HepG2 (cell line): ENCODE measurements at places on chromosomes 1 and 21. TPM values are rescaled to one million over a fixed set of nuclear protein-coding genes. Genes with fewer than 3 reads are reported as not detected.

DNA sequence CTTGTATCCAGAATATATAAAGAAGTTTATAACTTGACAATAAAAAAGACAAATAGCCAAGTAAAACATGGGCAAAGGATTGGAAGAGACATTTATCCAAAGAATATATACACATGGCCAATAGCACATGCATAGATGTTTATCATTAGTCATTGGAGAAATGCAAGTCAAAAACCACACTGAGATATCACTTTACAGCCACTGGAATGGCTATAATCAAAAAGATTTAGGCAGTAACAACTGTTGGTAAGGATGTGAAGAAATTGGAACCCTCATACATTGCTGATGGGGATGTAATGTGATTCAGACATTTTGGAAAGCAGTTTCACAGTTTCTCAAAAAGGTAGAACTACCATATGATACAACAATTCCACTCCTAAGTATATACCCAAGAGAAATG lies 51.1 kb downstream of the SLC44A5 start:
- no peak for DNase-seq

DNA sequence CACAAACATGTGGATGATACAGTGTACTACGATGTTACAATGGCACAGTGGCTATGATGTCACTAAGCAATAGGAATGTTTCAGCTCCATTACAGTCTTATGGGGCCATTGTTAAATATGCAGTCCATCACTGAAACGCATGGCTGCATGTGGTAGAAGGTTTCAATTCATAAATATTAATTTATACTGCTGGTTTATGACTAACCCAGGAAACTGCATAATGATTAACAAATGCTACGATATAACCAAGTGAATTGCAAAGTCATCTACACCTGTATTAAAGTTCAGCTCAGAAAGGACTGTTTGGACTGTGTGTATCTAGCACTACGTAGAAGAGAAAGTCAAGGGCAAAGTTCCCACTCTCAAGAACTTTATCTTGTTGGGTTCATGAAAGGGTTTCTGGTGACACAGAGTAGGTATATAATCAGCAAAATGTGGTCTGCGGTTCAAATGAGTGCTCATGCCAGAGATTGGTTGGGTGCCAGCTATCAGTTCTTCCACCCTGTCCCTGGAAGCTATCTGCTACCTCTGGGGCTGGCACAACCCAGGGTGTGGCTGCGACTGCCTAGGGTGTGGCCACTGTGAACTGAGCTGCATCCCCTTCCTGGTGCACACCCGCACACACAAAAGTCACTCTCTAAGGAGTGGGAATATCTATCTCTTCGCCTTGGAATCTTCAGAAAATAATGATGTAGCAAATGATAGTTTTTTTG lies 14.8 kb downstream of the MGST3 start:
- peak; percentile 57 for DNase-seq

GRCh38 chr1:99725996-99726395 lies 40.4 kb downstream of the FRRS1 start:
- no peak for DNase-seq

DNA sequence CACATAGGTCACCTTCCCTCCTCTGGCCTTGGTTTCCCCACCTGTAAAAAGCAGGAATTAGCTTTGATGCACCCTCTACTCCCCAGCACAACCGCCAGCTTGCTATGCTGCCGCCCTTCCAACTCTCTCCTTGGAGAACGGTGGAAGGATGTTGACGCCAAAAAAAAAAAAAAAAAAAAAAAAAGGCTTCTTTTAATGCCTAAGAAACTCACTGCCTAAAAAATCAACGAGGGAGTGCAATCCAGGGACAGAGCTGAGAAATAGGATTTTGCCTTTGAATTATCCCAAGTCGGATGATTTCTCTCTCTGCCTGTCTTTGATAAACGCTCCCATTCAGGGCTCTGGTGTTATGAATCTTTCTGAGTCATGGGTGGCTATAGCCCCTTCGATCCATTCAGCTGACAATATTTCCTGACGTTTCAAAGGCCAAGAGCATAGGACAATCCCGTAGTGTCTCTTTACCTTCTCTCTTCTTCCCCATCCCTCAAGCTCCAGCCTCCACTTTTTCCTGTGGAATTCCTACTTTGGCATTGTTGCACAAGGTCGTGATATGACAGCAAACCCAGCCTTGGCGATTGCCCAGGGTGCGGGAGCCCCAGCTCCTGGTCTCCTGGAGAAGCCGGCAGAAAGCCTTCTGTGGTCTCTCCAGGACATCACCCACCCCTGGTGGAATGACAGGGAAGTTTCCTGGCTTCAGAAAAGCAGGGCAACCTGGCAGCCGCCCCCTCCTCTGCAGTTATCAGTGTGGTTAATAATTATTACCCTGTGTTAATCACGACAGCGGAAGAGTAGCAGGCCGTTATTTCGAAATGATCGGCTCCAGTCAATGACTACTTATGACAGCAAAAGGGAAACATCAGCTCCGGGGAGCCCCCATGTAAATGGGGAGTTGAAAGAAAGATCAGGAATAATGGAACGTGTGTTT lies 8.0 kb upstream of the PLXNA2 start:
- peak; percentile 52 for DNase-seq

- DNase-seq: no peak
Observed at GRCh38 chr1:26703478-26703877, 7.7 kb downstream of the ARID1A start.

DNA sequence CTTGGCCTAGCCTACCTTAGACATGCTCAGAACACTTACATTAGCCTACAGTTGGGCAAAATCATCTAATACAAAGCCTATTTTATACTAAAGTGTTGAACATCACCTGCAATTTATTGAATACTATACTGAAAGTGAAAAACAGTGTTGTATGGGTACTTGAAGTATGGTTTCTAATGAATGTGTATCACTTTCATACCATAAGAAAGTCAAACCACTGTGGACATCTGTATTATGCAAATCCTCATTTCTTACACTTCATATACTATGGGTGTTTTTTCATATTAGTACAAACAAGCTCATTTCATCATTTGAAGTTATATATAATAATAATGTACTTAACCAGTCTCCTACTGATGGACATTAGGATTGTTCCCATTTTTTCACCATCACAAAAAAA lies 41.2 kb downstream of the TDRD5 start:
- DNase-seq: no peak

DNA sequence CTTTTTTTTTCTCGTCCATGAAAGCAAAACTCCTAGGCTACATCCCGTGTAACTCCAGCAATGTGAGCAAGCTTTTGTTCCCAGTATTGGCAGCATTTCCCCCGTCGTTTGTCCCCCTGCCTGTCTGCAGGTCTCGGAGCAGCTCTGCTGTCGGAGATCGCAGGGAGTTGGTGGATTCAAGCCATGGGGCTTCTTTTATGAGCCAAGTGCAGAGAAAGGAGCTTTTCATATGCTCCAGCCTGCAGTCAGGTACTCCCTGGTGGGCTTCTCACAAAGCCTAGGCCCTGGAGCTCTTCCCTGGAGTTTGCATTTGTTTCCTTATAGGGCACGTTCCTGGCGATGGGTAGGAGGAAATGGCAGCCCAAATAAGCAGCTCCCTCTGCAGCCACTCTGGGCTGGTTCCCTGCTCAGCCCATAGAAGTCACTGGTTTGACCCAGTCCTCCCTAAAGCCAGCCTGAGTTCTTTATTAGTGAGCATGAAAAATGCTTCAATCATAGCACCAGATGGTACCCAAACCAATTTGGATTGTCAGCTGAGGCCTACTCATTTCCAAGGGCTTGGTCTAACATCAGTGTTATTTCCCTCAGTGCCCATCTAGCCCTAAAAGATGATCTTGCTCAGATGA lies 78.3 kb downstream of the NUF2 start:
- no peak for DNase-seq

DNA sequence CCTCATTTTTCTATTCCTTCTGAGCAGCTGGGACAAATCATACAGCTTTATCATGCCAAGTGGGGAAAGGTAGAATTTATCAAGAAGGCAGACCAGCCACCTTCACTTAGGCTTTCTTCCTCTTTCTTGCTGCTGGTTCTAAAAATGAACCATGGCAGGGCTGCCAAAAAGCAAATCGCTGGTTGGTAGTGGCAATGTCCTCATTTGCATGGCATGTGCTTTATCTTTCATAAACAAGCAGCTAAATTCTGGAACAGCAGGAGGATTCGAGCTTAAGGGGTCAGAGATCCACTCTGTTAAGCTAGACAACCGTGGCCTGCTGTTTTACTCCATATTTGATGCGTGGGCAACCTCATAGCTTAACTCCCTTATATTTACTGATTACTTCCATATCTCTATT lies 91.3 kb downstream of the RPE65 start:
- DNase-seq: no peak

DNA sequence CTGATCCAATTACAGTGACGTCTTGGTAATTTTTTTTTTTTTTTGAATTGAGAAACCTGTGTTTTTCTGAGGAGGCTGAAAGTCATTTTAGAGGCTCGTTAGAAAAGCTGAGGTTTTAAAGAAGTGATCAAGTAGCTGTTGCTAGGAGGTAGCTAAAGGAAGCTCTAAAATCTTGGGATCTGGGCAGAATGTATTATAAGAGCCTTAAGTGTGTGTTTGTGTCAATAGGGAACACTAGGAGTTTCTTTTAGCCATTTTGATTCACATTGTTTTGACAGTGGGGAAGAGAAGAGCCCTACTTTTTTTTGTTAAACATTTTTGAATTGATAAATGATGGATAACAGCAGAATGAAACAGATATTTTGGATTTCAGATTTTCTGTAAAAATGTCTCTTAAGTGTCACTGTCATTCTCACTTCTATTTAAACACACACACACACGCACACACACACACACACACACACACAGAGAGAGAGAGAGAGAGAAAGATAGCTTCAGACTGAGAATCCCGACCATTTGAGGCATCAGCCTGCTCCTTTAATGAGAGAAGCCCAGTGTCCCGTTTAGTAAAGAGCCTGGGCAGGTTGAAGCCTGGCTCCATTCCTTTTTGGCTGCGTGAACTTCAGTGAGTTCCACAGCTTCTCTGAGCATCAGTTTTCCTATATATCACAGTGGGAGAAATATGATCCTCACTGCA lies 79.1 kb upstream of the GPR88 start:
- DNase-seq: no peak

- no peak for DNase-seq
Observed at GRCh38 chr1:15290382-15290781, 43.4 kb downstream of the FHAD1 start.

PLD5 gene
- not detected in 2 replicates for polyA plus RNA-seq

FAM43B gene
- 0.63 and 0.80 TPM in 2 replicates for polyA plus RNA-seq

DNA sequence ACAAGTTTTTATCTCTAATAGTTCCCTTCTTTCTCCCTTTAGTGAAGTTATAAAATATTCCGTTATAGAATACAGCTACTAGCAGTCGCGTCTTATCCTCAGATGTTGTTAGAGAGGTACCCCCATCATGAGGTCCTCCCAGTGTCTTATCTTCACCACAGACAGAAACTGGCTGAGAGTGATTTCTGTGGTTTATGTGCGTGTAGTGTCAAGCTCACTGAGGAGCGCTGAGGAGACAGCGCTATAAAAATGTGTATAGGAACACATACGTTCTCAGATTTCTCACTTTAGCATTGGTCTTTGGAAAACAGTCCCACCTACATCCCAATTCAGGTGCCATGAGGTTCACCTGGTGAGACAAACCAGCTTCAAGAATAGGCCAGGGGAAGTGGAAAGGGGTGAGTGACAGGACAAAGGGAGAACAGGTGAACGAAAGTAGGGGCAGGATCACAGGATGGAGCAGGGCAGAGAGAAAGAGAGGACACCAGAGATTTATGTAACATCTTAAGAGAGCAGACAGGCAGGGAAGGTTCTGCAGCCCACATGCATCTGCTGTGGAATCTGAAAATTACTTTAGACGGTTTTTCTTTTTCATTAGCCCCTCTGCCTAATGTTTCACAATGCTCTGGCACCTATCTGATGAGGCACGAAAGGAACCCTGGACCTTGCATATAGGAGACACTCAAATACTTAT lies 2.7 kb upstream of the PLEKHO1 start:
- DNase-seq: no peak

YY1AP1 gene
- 58.3 and 69.4 TPM in 2 replicates for polyA plus RNA-seq

TDRD5 gene
- polyA plus RNA-seq: not detected in 2 replicates

SPRR2G gene
- polyA plus RNA-seq: not detected in 2 replicates

DNA sequence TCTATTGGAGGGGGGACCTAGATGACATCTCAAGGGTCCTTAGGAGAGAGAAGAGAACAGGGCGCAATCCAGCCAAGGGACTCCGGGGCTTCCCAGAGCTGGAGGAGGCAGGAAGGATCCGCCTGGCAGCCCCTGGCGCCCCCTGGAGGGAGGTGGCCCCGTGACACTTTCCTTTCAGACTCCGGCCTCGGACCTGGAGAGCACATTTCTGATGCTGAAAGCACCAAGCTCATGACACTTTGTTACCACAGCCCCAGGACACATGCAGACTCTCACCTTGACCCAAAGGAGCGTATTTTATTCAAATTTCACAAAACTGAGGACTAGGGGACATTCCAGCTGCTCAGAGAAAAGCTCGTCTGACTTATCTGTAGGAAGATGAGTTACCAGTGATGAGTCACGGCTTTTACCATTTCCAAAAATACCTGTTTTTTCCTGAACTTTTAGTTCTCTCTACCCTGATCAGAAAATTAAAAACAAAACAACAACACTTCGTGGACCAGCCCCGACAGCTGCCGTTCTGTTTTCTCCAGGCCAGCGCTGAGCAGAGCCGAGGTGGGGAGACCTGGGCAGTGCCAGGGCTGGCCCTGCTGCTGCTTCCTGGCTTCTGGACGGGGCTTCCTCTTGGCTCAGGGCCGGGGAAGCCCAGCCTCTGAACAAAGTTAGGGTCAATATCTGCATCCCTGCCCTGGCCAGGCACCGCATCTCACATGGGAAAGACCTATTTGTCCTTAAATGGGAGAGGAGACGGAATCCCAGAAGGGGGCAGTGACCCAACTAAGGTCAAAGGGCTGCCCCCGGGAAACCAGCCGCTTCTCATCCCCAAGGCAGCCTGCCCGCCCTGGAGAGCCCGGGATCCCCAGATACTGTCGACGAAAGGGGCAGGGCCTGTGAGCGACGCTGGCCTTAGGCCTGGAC lies 21.6 kb upstream of the POFUT2 start:
- DNase-seq: peak; percentile 69

GRCh38 chr1:234529950-234530237 lies 50.9 kb upstream of the TARBP1 start:
- no peak for DNase-seq

- no peak for DNase-seq
Observed at GRCh38 chr1:93820554-93821422, 58.2 kb downstream of the DNTTIP2 start.

HHAT gene
- polyA plus RNA-seq: 2.6 and 3.5 TPM in 2 replicates

- no peak for DNase-seq
Observed at GRCh38 chr1:207910591-207911354, at the start of gene CD34. Gene CD34 (minus strand): TSS chr1:207911125. CDS start chr1:207911080, 45 bp downstream.

ZNF593OS gene
- not detected in 2 replicates for polyA plus RNA-seq

DNA sequence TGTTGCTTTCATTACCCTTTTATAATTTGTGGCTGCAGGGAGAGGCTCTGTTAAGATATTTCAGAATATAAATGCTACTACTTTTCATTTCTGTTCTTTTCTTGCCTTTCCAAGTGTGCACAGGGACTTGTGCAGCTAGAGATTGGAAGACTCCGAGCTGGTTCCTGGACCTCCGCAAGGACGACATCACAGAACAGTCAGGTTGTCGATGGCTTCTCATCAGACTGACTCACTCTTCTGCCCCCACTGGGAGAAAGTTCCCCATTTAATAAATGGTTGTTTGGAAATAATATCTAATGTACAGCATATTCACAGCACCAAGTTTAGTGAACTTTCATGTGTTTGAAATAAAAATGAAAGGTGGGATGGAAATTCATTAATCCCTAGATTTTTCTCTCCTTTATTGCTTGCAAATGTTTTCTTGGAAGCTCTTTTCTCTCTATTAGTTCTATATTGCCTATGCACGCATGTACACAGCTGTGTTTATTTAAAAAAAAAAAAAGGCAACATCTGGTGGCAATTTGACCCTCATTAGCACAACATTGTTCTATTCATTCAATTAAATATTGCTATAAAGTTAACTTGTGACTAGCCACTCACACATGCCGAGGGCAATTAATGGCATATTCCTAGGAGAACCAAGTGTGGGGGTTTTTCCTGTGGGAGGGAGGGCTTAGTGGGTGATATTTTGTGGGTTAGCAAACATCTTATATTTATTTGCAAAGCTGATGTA lies 77.5 kb upstream of the L1TD1 start:
- DNase-seq: no peak
